ENCODE measurements at places on chromosomes 3 and 15. TPM values are rescaled to one million over a fixed set of nuclear protein-coding genes. Genes with fewer than 3 reads are reported as not detected.

The RRP9 gene
- total RNA-seq: 82.4 TPM

The HCLS1 gene
- 194 TPM for total RNA-seq

The CCR8 gene
- total RNA-seq: 2.5 TPM

The SLC28A1 gene
- total RNA-seq: not detected

The CADM2 gene
- 0.53 TPM for total RNA-seq

The RBPMS2 gene
- not detected for total RNA-seq

The DOCK3 gene
- 2.5 TPM for total RNA-seq

The CCDC54 gene
- not detected for total RNA-seq

The RPSA gene
- 2,422 TPM for total RNA-seq

The FBXL22 gene
- total RNA-seq: 0.92 TPM

The CLASP2 gene
- total RNA-seq: 45.5 TPM

The SNTN gene
- total RNA-seq: not detected

The AEN gene
- 94.3 TPM for total RNA-seq

The LIPC gene
- total RNA-seq: 1.0 TPM

The FOXL2NB gene
- not detected for total RNA-seq

The KNL1 gene
- total RNA-seq: 22.1 TPM

Measured in activated CD8-positive, alpha-beta memory T cell treated with anti-CD3 and anti-CD28 coated beads for 36 hours (primary cell).